RWPE1 (cell line): ENCODE measurements at places on chromosomes 13 and 19.

- no peak for DNase-seq
Observed at GRCh38 chr19:1153891-1154730, 20.0 kb downstream of the SBNO2 start.

DNA sequence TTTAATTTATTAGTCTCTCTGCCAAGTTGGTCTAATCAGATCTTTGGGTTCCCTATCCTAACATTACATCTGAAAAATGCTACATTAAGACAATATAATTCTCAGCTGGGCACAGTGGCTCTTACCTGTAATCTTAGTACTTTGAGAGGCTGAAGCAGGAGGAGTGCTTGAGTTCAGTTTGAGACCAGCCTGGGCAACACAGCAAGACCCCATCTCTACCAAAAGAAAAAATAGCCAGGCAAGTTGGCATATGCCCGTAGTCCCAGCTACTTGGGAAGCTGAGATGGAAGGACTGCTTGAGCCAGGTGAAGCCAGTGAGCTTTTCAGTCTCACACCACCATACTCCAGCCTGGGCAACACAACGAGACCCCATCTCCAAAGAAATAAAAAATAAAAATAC, 95.0 kb downstream of the KLF12 start:
- no peak for DNase-seq

GRCh38 chr13:49320975-49321374, 73.2 kb downstream of the CDADC1 start:
- DNase-seq, result no peak

GRCh38 chr13:33014291-33014690, 1.9 kb upstream of the KL start:
- DNase-seq, result no peak
